SK-N-SH (cell line): ENCODE measurements at places on chromosomes 16 and 17. TPM values are rescaled to one million over a fixed set of nuclear protein-coding genes. Genes with fewer than 3 reads are reported as not detected.

EZH1 gene
- polyA plus RNA-seq = 28.6 and 42.9 TPM in 2 replicates

DNA sequence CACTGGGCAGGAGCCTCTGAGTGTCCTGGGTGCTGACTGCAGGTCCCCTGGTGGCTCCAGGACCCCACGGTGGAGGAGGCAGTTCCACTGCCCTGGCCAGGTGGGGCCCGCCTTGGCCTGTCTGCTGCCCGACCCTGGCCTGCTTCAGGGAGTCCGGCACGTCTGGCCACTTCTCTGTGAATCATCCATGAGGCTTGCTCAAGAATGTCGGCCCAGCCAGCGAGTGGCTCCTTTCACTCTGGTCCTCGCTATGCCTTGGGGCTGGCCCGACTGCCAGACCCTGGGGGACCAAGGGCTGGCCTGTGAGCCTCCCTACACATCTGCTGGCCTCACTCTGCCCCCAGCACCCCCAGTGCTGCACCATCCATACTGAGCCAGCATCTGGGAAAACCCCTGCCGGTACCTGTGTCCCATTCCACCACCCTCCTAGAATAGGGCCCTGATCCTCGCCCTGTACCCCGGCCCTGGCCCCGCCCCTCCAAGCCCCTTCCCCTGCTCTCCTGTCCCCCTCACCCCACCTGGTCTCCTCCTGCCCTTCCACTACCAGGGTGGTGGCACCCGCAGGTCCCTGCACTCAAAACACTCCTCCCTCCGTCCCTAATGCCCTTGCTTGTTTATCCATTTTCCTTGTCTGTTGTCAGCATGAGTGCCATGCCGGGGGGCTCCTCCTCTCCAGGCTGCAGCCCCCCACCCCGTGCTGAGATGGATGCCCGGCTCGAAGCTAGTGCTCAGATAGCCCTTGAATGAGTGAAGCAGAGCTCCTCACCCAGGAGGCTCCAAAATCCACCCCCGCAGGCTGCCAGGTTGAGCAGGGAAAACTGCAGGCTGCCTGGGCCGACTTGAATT is 35.5 kb downstream of the ADCY7 start:
- H3K36me3 ChIP-seq = no peaks in the 10 kb centered on the region
- peak; percentile 27 for DNase-seq
- H3K4me3 ChIP-seq = no peak overlapping the region
- no peaks in the 10 kb centered on the region for H3K27me3 ChIP-seq
- H3K4me1 ChIP-seq = peaks cover 17% of the 10 kb centered on the region; the same call in 1 of the 2 replicates

DNA sequence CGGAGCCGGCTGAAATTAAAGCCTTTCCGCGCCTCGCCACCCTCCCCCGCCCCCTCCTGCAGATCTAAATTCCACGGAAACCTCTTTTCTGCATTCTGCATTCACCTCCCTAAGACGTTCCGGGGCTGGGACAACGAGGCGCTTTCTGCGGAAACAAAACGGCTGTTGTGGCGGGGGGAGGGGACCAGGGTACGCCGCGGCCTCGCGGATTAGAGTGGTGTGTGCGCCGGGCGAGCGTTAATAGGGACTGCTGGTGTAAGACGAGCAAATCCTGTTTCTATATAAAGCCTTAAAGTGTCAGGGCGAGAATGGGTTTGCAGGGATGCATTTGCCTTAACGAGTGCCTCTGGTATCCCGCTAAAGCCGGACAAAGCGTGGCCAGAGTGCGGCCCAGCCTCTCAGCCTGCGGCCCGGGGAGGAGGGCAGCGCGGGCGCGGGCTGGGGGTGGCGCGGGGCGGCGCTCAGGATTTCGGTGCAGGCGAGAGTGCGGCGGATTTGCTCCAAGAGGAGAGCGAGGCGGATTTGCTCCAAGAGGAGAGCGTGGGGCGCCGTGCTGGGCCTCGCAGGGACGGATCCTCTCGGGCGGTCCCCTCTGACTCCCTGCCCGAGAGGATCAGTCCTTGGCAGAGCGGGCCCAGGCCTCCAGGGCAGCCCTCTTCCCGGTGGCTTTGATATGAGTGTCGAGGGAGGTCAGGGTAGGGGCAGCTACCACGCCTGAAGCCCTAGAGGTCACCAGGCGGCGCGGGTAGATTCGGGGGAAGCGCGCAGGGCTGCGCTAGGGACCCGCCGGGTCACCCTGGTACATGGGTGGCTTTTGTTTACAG is 5.1 kb downstream of the BAHCC1 start:
- peaks cover 70% of the 10 kb centered on the region for H3K4me1 ChIP-seq
- no peaks in the 10 kb centered on the region for H3K36me3 ChIP-seq
- no peak for DNase-seq
- H3K27ac ChIP-seq = peak overlapping the region; percentile 55

TLCD2 gene
- 1.3 and 1.9 TPM in 2 replicates for polyA plus RNA-seq

CACNG4 gene
- 12.4 and 13.2 TPM in 2 replicates for polyA plus RNA-seq

DNA sequence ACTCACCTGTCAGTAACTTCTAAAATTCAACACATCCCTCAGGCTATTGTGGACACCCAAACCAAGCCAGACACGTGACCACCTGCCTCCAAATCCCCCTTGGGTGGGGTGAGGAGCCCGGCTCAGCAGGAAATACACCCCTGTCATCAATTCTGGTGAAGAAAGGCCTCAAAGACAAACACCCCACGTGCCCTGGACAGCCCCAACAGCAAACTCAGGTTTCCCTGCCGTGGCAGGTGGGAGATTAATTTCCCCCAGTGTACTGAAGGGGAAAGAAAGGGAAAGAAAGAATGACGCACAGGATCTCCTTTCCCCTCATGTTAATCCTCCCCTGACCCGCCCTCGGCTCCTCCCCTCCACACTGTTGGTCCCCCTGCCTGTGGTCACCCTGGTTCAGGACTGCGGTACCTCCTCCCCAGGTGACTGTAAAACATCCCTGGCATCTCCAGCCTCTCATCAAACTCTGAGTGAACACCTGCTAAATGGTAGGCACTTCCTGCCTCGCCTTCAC is 98.3 kb downstream of the ZNF423 start:
- DNase-seq = no peak
- no peaks in the 10 kb centered on the region for H3K27me3 ChIP-seq
- peaks cover 9% of the 10 kb centered on the region; the same call in 1 of the 2 replicates for H3K4me1 ChIP-seq
- H3K4me3 ChIP-seq = no peak overlapping the region

DNA sequence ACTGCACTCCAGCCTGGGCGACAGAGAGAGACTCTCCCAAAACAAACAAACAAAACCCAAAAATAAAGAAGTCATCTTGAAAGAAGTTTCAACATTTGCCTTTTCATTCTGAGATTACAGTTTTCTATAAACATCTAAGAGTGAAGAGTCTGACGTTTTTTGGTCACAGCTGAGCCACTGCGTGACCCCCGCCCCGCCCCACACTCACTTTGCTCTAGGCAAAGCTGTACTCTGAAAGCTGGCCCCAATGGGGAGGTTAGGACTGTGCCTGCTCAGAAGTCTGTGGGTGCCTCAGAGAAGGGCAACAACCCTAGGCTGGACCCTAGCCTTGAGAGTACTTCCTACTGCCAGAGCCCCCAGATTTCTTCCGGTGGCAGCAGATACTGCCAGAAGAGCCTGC is 19.3 kb downstream of the CYB5D2 start:
- no peaks in the 10 kb centered on the region for H3K4me1 ChIP-seq
- no peak for DNase-seq
- no peaks in the 10 kb centered on the region for H3K27me3 ChIP-seq
- H3K36me3 ChIP-seq = peaks cover 39% of the 10 kb centered on the region
- H3K4me3 ChIP-seq = no peak overlapping the region

CETP gene
- polyA plus RNA-seq = not detected in 2 replicates

DNA sequence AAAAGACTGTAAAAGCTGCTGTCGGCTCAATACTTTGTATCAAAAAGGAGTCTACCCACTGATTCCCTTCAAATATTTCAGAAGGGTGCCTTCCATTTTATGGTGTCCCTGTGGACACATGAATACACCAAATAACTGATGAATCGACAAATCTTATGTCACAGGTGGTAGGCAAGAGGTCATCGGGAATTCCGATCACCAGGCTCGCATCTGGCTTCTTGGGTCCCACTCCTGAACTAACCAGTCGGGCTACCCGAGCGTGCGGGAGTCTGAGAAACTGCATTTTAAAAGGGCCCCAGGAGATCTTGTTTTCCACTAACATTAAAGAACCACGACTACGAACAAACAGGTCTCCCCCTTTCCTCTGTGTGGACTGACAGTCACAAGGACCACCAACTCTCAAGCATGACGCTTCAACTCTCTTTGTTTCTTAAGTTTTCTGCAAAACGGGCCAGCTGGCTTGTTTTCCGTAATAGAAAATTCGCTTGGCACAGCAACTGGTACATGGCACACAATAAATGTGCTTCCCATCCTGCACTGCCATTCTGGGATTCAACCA is 873 bp downstream of the PSME3IP1 start:
- peak; percentile 16 for DNase-seq
- H3K27ac ChIP-seq = peak overlapping the region; percentile 95
- no peaks in the 10 kb centered on the region for H3K27me3 ChIP-seq
- H3K4me3 ChIP-seq = peak overlapping the region; percentile 79
- no peaks in the 10 kb centered on the region for H3K4me1 ChIP-seq
- no peaks in the 10 kb centered on the region for H3K36me3 ChIP-seq

- no peak for DNase-seq
- H3K27ac ChIP-seq = no peak overlapping the region
- H3K4me1 ChIP-seq = peaks cover 5% of the 10 kb centered on the region; the same call in 1 of the 2 replicates
- no peak overlapping the region for H3K4me3 ChIP-seq
- H3K27me3 ChIP-seq = no peaks in the 10 kb centered on the region
- no peaks in the 10 kb centered on the region for H3K36me3 ChIP-seq
Measured at GRCh38 chr16:77721752-77722308, 484 bp upstream of the NUDT7 start.

GRCh38 chr17:73340093-73340596 is 28.3 kb upstream of the CDC42EP4 start:
- H3K27ac ChIP-seq = no peak overlapping the region
- no peak overlapping the region for H3K4me3 ChIP-seq
- peaks cover 50% of the 10 kb centered on the region for H3K4me1 ChIP-seq
- no peaks in the 10 kb centered on the region for H3K27me3 ChIP-seq
- H3K36me3 ChIP-seq = no peaks in the 10 kb centered on the region
- DNase-seq = no peak

PIMREG gene
- polyA plus RNA-seq = 17.2 and 19.6 TPM in 2 replicates

BCAR1 gene
- 29.2 and 45.1 TPM in 2 replicates for polyA plus RNA-seq

- DNase-seq = no peak
- no peaks in the 10 kb centered on the region for H3K27me3 ChIP-seq
- no peak overlapping the region; the same call in 1 of the 2 replicates for H3K27ac ChIP-seq
Measured at GRCh38 chr16:68257251-68257905, 6.9 kb upstream of the SLC7A6 start.

NOXO1 gene
- polyA plus RNA-seq = 0.19 and 0.21 TPM in 2 replicates

PPM1D gene
- 8.4 and 8.8 TPM in 2 replicates for polyA plus RNA-seq

DNA sequence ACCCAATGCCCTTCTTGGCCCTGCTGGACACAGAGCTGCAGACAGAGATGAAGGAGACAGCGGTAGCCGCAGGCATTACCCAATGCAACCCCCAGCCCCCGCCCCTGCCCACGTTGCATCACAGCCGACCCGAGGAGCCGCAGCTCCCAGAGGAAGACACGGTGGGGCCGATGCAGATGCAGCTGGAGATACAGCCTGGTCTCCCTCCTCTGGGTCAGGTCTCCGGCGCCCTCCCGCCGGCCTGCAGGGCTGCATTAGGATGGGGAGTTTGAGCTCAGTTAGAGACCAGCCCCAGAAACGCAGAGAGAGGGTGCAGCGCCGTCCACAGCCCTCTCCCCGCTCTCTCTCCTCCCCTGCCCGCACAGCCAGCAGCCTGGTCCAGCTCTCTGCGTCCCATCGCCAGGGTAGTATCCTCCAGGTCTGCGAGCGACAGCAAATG is 19.4 kb upstream of the UBE2I start:
- H3K36me3 ChIP-seq = no peaks in the 10 kb centered on the region
- no peak for DNase-seq
- no peak overlapping the region for H3K4me3 ChIP-seq
- H3K4me1 ChIP-seq = peaks cover 8% of the 10 kb centered on the region; the same call in 1 of the 2 replicates
- peaks cover 68% of the 10 kb centered on the region for H3K27me3 ChIP-seq
- H3K27ac ChIP-seq = no peak overlapping the region

- no peak overlapping the region for H3K27ac ChIP-seq
- H3K4me3 ChIP-seq = no peak overlapping the region
- no peak for DNase-seq
- no peaks in the 10 kb centered on the region for H3K27me3 ChIP-seq
Measured at GRCh38 chr17:43636426-43636825, 25.3 kb downstream of the MEOX1 start.

ALOX15B gene
- polyA plus RNA-seq = not detected in 2 replicates

- H3K27me3 ChIP-seq = no peaks in the 10 kb centered on the region
- H3K4me3 ChIP-seq = no peak overlapping the region
- H3K36me3 ChIP-seq = peaks cover 2% of the 10 kb centered on the region; the same call in 1 of the 2 replicates
- H3K27ac ChIP-seq = no peak overlapping the region
- DNase-seq = no peak
Measured at GRCh38 chr17:64773386-64773835, 111.3 kb upstream of the SMURF2 start.

DNA sequence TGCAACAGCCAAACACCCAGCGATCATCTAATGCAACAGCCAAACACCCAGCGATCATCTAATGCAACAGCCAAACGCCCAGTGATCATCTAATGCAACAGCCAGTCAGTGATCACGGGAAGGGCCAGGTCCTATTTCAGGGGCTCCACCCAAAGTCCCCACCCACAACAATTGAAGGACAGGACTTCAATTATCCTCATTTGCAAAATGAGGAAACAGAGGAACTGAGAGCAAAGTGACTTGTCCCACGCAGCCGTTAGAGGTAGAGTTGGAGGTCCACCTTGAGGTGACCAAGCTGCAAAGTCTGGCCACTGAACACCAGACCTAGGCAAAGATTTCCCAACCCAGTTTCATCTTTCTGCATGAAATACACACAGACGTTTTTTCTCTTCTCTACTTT is 3.7 kb downstream of the ZG16B start:
- no peaks in the 10 kb centered on the region for H3K36me3 ChIP-seq
- H3K27me3 ChIP-seq = no peaks in the 10 kb centered on the region; the same call in 1 of the 2 replicates
- no peak for DNase-seq
- no peak overlapping the region for H3K4me3 ChIP-seq

- H3K36me3 ChIP-seq = no peaks in the 10 kb centered on the region
- peak; percentile 66 for DNase-seq
- H3K4me1 ChIP-seq = peaks cover 13% of the 10 kb centered on the region; the same call in 1 of the 2 replicates
- H3K4me3 ChIP-seq = no peak overlapping the region
- no peaks in the 10 kb centered on the region for H3K27me3 ChIP-seq
Measured at GRCh38 chr17:77131904-77132303, 8.9 kb upstream of the SEC14L1 start.

DNA sequence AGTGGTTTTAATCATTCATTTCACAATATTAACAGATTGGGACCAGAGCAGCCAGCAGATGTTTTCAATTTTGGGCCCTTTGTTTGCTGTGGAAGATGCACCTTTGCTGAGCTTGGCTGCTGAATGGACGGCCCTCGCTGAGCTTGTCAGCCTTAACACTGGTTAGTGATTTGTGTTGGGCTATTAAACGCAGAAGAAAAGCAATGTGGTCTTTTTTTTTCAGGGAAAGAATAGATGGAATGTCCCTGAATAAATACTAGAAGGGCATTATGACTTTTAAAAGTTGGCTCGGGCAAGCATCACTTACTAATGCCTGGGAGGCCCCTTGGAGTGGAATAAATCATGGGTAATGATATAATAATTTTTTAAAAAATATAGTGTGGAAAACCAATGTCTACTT is 297.0 kb downstream of the MAP2K6 start:
- H3K36me3 ChIP-seq = no peaks in the 10 kb centered on the region
- H3K27me3 ChIP-seq = no peaks in the 10 kb centered on the region
- H3K27ac ChIP-seq = peak overlapping the region; percentile 69

GRCh38 chr17:48755356-48755755 is 26.8 kb upstream of the HOXB13 start:
- no peaks in the 10 kb centered on the region for H3K4me1 ChIP-seq
- no peaks in the 10 kb centered on the region for H3K36me3 ChIP-seq
- H3K4me3 ChIP-seq = no peak overlapping the region
- H3K27me3 ChIP-seq = peaks cover 98% of the 10 kb centered on the region

CACNG3 gene
- polyA plus RNA-seq = not detected in 2 replicates
